ENCODE measurements at places on chromosomes 13 and 19. TPM values are rescaled to one million over a fixed set of nuclear protein-coding genes. Genes with fewer than 3 reads are reported as not detected.

NLRP11 gene
- total RNA-seq = not detected

DNA sequence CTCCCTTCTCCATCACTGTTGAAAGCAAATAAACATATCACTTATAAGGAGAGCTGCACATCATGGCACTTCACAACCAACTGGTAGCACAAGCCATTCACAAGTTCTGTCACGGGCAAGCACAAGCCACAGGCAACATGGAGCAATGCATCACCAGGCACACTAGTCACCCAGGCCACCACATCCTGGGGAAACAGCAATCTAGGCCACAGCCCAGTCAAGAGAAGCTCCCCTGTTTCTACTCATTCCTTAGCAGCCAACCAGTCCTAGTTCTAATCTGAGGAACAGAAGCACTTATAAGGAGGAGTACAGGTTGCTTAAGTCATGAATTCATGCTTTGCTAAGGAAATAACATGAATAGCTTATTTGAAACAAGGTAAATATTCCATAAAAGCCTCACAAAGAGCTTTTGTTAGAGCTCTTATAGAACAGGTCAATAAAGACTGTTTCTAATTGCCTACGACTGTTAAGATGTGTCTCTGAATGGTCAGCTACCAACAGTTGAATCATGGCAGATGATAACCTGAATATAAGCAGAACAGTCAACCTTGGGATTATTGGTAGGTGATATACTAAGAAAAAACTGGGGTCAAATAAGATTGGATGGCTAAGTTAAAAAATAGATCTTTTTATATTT, 169.0 kb downstream of the TBC1D4 start:
- DNase-seq = no peak

DNA sequence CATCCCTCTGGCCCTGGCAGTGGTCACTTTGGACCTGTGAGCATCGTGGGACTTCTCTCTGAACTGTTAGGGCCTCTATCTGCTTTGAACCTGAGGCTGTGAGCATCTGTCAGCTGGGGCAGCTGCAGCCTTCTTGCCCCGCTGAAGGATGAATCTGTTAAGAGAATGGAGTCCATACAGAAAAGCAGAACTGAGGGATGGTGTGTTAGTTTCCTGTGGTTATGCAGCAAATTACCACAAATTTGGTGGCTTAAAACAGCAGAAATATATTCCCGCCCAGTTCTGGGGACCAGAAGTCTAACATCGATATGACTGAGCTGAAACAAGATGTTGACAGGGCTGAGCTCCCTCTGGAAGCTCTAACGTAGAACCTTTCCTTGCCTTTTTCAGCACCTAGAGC, 1.6 kb upstream of the ZNF497 start:
- no peak for DNase-seq

- no peak for DNase-seq
These were observed 36.7 kb upstream of the USPL1 start for GRCh38 chr13:30580852-30581502.
